ENCODE measurements at places on chromosomes 2 and 18. TPM values are rescaled to one million over a fixed set of nuclear protein-coding genes. Genes with fewer than 3 reads are reported as not detected.

- no peak for DNase-seq
These were observed 77.1 kb upstream of the TGFA start for GRCh38 chr2:70630761-70631160.

GRCh38 chr2:9378433-9379390 lies 44.6 kb downstream of the ITGB1BP1 start:
- peak; percentile 89 for DNase-seq

DNA sequence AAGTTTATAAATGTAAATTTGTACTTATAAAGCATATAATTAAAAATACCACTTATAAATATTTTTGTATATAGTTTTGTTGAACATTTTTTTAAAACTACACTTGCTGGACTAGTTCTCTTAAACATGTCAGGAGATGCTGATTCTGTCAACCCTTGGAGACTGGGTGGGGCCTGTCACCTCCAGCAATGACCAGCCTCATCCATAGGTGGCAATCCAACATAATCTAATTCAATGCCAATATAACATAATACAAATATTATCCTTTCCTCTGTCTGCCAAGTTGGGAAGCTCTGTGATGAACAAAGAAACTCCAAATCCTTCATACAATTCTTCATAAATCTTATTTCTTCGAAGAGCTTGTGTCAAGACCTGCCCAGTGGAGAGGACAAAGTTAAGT lies 140.4 kb downstream of the RBMS1 start:
- DNase-seq = no peak

Gene SDC1
- 258 TPM for total RNA-seq

DNA sequence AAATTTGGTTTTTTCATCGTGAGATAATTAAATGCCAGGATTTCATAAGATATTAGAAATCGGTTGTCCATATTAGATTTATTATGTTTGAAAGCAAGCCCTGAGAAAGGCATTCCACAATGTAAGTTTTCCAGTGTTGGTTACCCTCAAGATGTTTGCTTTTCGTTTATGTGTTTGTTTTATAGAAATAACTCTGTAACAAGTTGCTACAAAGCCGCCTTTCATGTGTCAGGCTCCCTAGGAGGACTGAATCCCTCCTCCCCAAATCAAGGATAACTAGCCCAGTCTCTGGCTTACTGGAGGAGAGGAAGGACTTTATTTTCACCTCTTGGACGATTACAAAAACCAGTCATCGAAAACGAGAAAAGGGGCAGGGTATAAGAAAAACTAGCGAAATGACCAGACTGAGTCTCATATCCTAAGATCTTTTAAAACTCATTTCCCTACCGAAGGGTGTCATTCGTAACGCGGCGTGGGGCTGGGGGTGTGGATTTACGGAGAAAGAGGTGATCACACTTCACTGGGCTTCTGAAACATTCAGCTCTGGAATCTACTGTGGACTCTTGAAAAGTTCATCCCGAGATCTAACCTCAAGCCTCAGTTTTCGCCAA lies 1.0 kb upstream of the PEX13 start:
- no peak for DNase-seq

Gene RGPD3
- total RNA-seq = 2.1 TPM

DNA sequence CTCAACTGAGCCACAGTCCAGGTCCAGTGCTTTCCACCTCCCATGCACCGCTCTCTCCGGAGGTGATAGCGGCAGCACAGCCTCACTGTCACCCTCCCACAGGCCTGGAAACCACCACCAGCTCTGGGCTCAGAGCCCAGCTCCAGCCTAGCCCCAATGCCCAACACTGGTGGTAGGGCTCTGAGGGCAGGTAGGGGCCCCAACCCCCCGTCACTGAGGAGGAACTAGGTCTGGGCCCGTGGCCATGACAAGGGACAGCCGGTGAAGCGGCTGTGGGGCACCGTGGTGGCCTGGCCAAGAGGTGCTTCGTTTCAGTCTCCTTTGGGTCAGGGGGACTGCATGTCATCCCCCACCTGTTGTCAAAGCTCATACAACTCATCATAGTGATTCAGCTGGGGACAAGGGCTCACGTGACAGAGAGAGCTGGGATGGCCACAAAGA lies 5.5 kb upstream of the TMEM214 start:
- DNase-seq = no peak

DNA sequence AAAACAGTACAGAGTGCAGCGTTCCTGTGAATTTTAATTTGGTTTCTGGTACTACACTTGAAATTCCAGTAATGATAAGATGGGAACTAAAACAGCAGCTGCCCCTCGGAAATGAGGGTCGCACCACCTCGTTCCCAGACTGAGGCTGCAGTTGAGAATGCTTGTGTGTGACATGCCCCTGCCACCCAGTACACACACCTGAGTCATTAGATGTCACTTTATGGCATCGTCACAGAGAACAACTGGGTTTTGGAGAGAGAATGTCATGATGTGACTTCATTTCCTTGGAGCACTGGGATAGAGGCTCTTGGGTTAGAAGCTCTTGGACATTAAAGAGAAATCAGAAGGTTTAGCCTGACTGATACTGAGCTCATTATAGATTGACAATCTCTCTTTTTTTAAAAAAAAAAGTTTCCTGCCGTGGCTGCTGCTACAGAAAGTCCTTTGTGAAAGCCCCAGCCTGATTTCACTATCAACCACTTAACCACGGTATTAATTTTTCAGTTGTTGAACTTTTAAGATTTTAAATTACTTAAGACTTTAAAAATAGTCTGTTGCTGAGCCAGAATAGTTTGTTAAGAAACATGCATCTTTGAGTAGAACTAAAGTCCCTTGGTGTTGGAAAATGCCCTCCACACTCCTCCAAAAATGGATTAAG lies 24.5 kb downstream of the BCL2L11 start:
- no peak for DNase-seq

Data from suprapubic skin (tissue), 4 donors.